ENCODE measurements at places on chromosomes 3 and 15.

DNA sequence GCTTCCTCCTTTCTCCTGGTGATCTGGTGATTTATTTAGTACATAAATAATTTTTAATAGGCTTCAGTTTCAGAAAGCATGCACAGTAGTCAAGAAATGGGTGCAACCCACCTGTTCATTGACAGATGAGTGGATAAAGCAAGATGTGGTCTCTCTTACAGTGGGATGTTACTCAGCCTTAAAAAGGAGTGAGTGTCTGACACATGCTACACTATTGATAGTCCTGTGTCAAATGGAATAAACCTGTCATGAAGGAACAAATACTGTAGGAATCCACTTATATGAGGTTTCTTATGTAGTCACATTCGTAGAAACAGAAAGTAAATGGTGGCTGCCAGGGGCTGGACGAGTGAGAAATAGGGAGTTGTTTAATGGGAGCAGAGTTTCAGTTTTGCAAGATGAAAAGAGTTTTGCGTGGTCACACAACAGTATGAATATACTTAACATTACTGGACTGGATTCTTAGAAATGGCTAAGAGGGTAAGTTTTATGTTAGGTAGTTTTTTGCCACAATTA, 56.0 kb upstream of the PPARG start:
- DNase-seq, result no peak

DNA sequence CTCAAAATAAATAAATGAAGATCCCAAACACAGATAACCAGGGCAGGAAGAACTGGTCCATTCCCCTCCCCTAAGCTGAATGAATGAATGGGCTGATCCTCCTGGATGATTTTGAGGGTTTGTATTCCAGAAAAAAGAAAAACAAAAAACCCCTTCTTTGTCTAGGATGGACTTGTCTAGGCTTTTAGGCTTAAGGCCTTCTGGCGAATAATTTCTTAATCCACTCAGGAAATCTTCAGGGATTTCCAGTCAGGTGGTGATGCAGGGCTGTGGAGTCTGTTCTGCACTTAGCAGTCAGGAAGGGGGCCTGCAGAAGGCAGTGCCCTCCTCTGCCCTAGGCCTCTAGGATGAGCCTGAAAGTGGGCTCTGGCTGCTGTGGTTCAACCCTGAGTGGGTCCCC, 52.1 kb downstream of the BDH1 start:
- no peak for DNase-seq

DNA sequence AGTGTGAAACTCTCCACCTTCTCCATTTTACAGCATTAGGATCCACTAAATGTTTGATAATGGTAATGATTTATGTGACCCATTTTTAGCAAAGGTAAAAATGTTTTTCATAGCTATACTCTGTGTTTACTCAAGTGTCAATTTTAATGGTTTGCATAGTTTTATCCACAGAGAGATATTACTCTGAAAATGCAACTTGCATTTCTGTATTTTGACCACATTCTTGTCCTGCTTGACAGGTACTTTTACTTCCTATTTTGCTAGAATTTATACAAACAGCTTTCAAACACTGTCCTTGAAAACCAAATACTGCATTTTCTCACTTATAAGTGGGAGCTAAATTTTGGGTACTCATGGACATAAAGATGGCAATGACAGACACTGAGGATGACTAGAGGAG, 62.9 kb downstream of the SERPINI1 start:
- no peak for DNase-seq

- DNase-seq, result no peak
Measured at GRCh38 chr15:77414789-77415442, 5.0 kb downstream of the PEAK1 start.

- no peak for DNase-seq
Measured at GRCh38 chr15:98943601-98944151, 63.9 kb downstream of the PGPEP1L start.

GRCh38 chr15:72502220-72502809, 28.2 kb downstream of the ARIH1 start:
- no peak for DNase-seq

GRCh38 chr3:73327052-73327451, 265.6 kb downstream of the EBLN2 start:
- DNase-seq, result no peak

DNA sequence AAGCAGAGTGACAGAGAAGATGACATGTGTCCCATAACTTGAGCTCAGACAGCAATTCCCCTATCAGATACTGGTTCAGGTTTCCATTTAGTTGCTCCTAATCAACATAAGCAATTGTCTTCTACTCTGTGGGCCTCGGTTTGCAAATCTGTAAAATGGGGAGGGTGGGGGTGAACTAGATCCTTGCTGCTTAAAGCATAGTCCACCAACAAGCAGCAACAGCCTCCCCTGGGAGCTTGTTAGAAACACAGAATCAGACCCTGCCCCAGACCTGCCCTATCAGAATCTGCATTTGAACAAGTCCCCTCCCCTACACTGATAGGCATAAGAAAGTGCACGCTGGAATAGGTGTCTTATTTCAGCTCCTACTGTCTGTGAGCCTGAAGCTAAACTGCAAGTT, 87.8 kb downstream of the CEMIP start:
- DNase-seq, result no peak

DNA sequence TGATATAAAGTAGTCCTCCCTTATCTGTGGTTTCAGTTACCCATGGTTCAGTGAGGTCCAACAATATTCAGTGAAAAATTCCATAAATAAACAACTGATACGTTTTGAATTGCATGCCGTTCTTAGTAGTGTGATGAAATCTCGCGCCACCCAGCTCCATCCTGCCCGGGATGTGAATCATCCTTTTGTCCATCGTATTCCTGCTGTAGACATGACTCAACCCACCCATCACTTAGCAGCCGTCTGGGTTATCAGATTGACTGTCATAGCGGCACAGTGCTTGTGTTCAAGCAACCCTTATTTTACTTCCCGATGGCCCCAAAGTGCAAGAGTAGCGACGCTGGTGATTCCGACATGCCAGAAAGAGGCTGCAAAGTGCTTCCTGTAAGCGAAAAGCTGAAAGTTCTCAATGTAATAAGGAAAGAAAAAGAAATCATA, 48.0 kb upstream of the MEX3B start:
- DNase-seq, result no peak

GRCh38 chr3:177731644-177732268, 534.5 kb upstream of the TBL1XR1 start:
- DNase-seq, result no peak

DNA sequence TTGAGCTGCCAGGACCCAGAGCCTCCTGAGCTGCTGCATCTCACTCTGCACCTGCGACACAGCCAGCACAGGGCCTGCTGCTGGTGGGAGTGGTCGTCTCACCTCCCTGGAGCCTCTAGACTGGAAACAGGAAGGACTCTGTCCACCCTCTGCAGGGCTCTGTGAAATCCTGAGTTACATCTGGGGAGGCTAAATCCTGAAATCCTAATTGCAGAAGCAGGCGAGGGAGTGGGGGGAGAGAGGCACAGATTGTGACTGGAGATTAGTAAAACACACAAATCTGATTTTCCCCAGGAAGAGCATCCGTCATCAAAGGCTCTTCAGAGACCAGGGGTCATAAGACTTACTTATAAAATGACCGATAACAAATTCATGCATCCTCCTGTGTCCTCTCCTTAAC, 31.6 kb upstream of the GABRG3 start:
- DNase-seq, result no peak

- no peak for DNase-seq
Measured at GRCh38 chr3:164832216-164832615, 246.1 kb downstream of the SI start.

DNA sequence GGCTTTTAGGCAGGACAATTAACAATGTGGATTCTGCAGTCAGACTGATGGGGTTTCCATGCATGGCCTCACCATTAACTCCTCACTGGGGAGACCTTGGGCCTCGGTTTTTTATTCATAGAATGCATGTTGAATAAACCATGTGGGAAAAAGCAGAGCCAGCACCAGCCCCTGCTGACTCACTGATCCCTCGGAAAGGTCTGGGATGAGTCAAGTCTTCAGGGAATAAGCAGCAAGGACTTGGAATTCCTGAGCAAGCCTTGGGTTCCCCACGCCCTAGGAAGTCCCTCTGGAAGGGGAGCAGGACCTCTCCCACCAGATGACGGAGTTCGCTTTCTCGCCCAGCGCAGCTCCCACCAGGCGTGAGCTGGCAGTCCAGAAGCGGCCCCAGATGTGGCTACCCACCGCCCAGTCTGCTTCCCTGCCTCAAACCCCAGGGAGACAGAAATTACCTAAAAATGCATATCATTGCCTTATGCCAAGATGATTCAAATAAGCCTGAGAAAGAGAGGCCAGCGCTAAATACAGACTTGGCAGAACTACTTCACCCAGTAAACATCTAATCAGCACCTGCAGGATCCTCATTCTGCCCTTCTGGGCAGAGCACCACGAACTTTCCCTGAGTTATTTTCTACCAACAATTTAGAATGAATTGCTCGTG, 45.4 kb downstream of the BTD start:
- DNase-seq, result no peak
